ENCODE measurements at places on chromosomes 1 and 21.
A peak's percentile ranks its signal among the peaks of the same experiment; 100 is the strongest.

DNA sequence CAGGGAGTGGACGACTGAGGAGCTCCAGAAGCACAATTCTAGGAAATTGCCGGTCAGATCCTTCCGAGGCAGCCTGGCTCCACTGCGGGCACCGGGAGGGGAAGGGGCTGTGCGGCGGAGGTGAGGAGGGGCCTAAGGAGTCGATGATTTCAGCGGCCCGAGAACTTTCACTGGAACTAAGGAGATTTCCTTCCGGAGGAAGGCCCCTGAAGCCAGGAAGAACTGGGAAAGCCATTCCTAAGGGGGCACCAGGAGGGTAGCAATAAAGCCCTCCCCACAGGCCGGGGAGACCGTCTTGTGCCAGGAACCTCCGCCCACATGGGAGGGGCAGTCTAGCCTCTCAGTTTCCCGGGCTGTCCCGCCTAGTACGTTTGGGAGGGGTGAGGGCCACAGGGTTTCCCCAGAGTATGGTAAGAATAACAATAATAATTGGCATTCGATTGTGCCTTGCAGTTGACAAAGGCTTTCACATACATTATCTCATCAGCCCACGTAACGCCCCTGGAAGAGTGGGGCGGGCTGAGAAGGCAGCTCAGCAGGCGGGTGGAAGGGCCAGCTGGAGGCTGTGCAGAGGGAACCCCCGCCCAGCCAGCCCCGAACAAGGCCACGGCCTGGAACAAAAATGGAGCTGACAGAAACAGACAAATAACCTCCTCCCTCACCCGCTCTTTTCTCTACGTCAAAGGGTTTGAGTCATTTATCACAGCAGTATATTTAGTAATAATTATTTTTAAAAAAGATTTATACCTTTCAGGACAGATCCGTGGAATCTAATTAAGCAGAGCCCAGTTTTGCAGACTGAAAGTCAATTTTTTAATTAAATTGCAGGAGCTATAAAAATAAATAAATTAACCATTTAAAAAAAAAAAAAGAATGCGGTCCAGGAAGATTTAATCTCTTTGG lies 19.8 kb downstream of the NPR1 start:
- no peak for DNase-seq

GRCh38 chr1:241592273-241592958 lies 47.8 kb downstream of the CHML start:
- DNase-seq: peak; percentile 30

- no peak for DNase-seq
These were observed 44.2 kb upstream of the MARK1 start for GRCh38 chr1:220483700-220484099.

- no peak for DNase-seq
These were observed 249.9 kb downstream of the NFIA start for GRCh38 chr1:61332196-61332753.

DNA sequence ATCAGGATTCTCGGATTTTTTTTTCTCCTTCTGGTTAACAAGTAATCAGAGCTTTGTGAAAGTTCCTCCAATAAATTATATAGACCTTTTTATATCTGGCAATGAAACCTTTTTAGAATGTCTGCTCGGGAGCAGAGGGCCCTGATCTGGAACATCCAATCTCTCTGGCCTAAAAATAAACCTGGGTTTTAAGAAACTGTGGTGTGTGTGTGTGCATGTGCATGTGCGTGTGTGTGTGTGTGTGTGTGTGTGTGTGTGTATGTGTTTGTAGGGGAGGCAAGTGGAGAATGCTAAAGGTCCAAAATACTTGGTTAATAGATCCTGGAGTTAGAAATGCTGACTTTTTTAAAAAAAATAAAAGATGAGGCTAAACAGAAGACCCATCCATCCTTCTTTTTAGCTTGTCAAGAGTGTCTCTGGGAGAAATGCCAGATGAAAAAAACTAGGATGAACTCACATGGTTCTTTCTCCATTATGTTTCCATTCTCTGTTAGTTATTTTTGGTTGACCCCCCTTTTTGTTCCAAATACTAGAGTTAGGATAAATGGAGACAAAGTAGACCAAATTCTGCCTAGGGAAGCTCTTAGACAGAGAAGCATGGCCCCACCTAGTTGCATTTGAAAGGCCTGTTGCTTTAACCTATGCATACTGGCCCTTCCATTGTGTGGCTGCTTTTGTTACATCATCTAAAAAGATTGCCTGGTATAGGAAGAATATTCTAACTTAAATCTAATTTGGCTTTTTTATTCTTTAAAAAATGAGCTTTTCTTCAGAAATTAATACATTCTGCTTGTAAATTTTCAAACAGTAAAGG lies 175.9 kb downstream of the PAPPA2 start:
- no peak for DNase-seq

GRCh38 chr1:6785728-6786505 lies 663 bp downstream of the CAMTA1 start:
- peak; percentile 34 for DNase-seq

- no peak for DNase-seq
These were observed 219.2 kb downstream of the PTPRC start for GRCh38 chr1:198858033-198858432.

GRCh38 chr1:48571303-48571987 lies 99.4 kb upstream of the SPATA6 start:
- DNase-seq: no peak

GRCh38 chr1:20410503-20410902 lies 75.5 kb downstream of the CAMK2N1 start:
- DNase-seq: no peak

- DNase-seq: no peak
These were observed 6.9 kb upstream of the NOS1AP start for GRCh38 chr1:162062542-162063015.

GRCh38 chr1:246782120-246782900 lies 58.1 kb downstream of the SCCPDH start:
- DNase-seq: peak; percentile 60

DNA sequence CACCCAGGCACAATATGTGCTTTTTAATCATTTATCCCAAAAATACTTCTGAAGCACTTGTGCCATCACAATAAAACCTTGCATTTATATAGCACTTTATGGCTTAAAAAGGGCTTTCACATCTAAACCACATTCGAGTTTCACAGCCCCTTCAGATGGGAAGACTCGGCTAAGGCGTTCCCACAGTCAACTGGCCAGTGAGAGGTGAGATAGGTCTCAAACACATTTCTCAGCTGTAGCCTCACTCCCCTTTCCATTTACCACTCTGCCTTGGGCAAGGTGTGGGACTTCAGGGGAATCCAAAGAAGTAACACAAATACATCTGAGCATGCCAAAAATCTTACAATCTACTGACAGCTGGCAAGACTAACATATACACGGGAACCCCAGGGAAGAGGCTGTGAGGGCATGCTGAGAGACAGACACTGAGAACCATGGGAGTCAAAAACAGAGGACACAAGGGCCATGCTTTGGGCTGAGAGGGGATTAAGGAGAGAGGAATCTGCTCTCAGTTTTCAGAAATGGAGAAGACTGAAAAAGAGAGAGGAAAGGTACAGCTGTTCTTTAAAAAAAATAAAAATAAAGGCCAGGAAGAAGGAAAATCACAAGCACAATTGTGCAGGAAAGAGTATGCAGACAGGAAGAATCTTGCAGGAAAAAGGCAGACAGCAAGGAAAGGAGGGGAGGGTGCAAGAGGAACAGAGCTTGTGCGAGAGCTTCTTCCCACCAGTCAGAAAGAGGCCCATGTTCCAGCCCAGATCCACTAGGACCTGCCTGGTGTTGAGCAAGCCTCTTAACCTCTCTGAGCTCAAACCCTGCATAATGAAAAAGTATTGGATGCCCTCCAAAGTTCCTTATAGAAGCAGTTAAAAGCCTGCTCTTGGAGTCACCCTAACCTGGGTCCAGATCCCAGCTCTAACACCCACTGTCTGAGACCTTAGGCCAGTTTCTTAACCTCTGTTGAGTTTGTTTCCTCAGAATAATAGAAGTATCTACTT lies 73.5 kb downstream of the JAK1 start:
- DNase-seq: no peak

GRCh38 chr1:43383449-43383848 lies 6.2 kb downstream of the MED8 start:
- no peak for DNase-seq

- DNase-seq: peak; percentile 63
These were observed 1.5 kb downstream of the ATP8B2 start for GRCh38 chr1:154326546-154327465.

- peak; percentile 87 for DNase-seq
These were observed 22.4 kb downstream of the STPG1 start for GRCh38 chr1:24390924-24391782.

DNA sequence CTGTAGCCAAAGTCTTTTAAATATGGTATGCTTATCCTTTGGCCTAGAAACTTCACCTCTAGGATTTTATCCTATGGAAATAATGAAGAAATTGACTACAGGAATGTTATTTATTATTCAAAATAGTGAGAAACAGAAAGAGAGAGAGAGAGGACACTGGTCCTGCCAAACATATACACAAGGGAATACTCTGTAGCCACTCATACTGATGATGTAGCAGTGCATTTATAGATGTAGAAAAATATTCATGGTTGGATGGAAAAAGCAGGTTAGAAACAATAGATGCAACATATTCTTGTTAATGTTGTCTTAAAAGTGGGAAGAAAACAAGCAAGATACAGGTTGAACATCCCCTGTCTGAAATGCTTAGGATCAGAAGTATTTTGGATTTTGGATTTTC lies 22.2 kb upstream of the EPHB2 start:
- no peak for DNase-seq

GRCh38 chr1:190847166-190847565 lies 369.5 kb upstream of the BRINP3 start:
- peak; percentile 47 for DNase-seq

DNA sequence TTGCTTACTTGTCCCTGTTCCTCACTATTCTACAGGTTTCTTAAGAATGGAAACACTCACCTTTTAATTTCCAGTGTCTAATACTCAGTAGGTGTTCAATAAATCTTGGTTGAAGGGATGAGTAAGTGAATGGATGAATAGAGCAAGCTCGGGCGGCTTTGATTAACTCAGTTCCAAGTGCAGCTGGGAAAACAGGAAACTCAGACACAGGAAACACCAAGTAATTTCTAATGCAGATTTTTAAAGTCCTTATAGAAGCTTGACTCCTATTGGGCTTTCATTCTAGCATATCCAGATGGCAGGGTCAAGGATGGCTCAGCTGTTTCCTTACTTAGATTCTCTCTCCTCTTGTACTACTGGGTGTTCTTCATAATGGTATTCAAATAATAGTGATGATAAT lies 14.0 kb downstream of the CAMK1G start:
- DNase-seq: no peak

GRCh38 chr1:223771469-223771813 lies 59.1 kb downstream of the CAPN2 start:
- DNase-seq: no peak

GRCh38 chr1:76465030-76465429 lies 390.5 kb downstream of the ST6GALNAC3 start:
- DNase-seq: no peak

DNA sequence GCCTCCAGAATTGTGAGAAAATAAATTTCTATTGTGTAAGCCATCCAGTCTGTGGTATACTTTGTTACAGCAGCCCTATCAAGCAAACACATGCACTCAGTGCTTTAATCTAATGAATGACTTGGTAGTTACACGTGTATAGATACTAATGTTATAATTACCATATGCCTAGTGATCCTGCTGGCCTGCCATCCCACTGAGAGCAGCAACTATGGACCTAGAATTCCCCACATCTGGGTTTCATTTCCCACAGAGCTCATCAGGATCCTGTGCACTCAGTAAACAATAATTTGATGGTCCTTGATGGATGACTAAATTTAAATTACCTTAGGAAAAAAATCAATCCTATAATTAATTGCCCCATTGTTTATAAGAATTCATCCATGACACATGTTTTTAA lies 86.5 kb upstream of the RGS1 start:
- no peak for DNase-seq

GRCh38 chr1:24222793-24223192 lies 35.7 kb upstream of the IFNLR1 start:
- DNase-seq: no peak

DNA sequence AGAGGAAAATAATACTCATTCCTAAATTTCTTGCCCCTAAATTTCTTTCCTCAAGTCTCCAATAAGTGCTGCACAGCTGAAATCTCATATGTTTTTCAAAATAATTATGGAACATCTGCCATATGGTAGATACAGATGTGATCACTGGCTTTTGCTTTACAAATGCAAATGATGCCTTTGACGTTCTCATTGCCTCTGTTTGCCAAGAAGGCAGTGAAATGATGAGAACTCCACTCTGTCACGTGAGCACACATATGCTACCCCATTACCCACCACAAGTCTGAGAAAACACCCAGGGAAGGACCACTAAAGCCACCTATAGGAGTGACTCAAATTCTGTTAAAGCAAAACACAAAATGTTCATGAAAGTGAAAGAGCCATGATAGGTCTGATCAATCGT lies 43.9 kb downstream of the DSCAM start:
- DNase-seq: no peak

GRCh38 chr1:196412326-196412725 lies 195.9 kb downstream of the KCNT2 start:
- peak; percentile 20 for DNase-seq

- no peak for DNase-seq
These were observed 29.7 kb upstream of the EVA1B start for GRCh38 chr1:36352910-36353878.

DNA sequence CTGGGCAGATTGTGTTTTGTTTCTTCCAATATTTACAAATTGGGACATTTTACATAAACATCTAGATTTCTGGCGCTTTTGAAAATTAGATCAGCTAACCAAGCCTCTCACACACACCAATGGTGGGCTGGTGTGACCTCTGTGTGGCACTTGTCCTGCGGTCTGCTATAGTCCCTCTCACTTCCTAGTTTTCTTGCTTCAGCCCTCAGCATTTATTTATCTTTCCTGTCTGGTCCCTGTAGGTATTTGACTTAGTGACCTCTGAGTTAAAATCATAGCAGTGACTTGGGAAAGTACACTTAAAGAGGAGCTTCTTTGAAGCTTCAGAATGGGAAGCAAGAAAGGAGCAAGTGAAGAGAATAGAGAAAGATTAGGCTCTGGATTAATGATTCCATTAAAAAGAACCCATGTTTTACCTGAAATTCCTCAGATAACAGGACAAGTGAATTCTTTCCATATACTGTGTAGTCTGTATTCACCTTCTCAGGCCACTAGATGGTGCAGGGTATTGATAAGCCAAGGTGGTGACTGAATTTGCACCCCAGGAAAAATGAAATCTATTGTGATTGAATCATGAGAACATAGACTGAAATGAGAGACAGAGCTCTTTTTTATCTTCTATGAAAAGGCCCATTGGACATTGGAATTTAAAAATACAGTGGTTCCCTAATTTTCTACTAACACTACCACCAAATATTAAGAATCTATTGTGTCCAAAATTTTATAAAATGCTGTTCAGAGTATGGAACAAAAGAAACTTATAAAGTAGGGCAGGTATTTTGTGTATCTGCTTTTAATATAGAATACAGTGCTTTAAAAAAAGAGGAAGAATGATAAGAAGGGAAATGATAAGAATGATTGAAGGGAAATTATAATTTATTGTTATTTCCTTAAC lies 7.1 kb upstream of the DIPK1A start:
- peak; percentile 51 for DNase-seq

Data from OCI-M1 (cell line).